Neural crest cell (in vitro differentiated cells): ENCODE measurements at places on chromosomes 4 and X. TPM values are rescaled to one million over a fixed set of nuclear protein-coding genes. Genes with fewer than 3 reads are reported as not detected.

GRCh38 chr4:40579983-40580382 lies 49.7 kb downstream of the RBM47 start:
- DNase-seq, result no peak

GRCh38 chr4:100162027-100162685 lies 28.1 kb downstream of the DDIT4L start:
- no peak for DNase-seq

DNA sequence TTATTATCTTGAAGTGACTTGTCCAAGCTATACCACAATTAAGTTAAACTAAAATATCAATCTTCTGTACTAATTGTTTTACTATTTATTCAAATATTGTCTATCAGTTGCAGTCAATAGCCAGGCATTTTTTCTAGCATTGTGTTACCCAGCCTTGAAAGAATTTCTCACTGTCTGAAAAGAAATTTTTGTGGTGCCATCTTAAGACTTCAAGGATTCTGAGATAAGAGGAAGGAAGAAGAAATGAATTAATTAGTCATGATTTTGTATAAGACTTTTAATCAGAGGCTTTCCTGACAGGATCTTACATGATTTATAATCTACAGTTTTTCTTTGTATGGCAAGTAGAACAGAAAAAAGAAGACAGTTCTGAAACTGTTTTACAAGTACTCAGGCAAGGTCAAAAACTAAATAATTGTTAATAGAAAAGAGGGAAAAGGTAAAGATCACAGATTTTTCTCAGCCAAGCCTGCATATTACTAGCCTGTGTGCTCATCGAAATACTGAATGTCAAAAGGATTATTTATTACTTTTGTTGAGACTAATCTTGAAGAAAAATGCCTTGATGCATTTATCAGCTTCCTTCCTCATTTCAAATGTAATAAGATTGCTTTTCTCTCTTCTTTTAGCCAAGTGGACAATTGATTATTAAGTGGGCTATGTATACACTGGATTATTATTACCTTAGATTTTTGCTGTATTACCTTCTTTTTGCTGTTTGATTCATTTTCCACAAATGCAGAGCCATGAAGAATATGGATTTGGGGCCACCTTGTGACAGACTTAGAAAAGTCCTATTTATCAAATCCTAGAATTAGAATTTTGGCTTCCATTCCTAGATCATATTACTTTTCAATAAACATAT lies 53.8 kb downstream of the CXCL1 start:
- no peak for DNase-seq

The EPHA5 gene
- total RNA-seq, result 0.05 and 0.07 TPM in 2 replicates

DNA sequence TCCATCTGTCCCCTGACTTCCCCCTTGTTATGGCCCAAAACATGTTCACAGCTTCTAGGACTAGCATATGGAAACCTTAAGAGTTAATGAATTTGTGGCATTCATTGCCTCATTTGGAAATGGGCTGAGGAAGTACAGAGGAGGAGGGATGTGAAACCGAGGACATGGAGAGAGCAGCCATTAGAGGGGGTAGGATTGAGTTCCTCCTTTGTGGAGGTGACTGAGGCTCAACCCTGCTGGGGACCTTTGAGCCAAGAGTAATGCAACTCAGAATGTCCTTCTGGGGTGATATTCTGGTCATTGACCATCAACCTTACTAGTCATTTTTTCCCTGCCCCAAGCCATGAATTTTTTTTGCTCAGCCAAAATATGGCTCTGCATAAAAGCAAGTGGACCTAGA lies 109.4 kb downstream of the ZNF518B start:
- DNase-seq, result no peak

DNA sequence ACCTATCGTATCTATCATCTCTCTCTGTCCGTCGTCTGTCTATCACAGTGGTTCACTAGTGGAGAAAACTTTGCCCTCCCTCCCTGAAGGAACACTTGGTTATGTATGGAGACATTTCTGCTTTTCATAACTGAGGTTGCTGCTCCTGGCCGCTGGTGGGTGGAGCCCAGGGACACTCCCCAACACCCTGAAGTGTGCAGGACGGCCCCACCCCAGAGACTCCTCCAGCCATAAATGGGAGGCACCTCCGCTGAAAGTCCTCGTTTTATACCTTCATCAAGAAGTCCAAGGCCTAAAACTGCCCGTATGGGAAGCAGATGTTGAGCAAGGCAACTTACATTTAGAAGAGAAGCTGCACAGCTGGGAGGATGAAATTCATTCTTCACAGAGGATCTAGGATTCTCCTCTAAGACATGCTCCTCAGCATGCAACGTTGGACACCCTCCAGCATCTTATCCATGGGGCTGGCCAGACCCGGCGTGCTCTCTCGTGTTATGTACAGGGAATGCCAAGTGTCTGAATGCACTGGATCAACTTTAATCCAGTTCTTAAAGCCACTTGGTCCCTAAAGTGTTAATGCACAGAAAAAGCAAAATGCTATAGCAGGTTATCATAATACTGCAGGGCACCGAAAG lies 43.5 kb downstream of the PRKX start:
- no peak for DNase-seq

GRCh38 chr4:56051029-56051709 lies 102.4 kb downstream of the CEP135 start:
- DNase-seq, result no peak

- no peak for DNase-seq
Observed at GRCh38 chr4:93313197-93313596, 515.4 kb upstream of the ATOH1 start.

- no peak for DNase-seq
Observed at GRCh38 chr4:144288011-144288903, 147.7 kb upstream of the GYPA start.

GRCh38 chrX:39729981-39730661 lies 367.6 kb downstream of the BCOR start:
- peak; percentile 48 for DNase-seq

The BST1 gene
- 0.75 and 1.1 TPM in 2 replicates for total RNA-seq

DNA sequence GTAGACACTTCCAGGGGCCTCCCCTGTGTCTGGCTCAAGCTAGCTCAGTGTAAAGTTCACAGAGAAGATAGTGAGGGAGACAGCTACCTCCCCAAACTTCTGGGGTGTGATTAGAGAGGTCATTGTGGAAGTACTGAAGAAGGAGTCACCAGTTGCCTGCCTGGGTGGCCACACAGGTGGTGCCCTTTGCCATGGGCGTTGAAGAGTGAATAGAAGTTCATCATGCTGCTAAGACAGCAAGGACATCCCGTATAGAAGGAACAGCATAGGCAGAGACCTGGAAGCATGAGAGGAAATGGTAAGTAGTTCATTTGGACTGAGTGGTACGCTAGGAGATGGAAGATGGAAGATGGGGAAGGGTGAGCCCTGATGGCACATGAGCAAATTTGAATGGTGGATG lies 110.1 kb downstream of the PJA1 start:
- no peak for DNase-seq

- DNase-seq, result no peak
Observed at GRCh38 chr4:152462695-152463094, 73.2 kb downstream of the FBXW7 start.

DNA sequence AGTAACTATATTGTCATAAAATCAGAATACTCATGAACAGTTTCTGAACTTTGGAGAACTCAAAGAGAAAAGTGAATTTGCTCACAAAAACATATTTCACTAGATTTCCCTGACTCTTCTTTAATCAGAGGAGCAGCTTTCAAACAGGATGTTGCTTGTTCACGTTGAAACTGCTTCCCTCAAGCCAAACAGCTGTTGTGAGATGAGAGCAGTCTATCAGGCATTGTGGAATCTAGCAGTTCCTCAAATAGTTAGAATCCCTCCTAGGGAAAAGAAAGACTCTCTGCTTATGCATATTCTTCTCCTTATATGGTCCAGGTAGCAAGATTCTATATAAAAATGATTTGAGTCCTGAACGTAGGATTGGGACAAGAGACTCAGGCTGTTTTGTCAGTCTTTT lies 1012.1 kb downstream of the FAM133A start:
- no peak for DNase-seq

The MAGEB6B gene
- not detected in 2 replicates for total RNA-seq

DNA sequence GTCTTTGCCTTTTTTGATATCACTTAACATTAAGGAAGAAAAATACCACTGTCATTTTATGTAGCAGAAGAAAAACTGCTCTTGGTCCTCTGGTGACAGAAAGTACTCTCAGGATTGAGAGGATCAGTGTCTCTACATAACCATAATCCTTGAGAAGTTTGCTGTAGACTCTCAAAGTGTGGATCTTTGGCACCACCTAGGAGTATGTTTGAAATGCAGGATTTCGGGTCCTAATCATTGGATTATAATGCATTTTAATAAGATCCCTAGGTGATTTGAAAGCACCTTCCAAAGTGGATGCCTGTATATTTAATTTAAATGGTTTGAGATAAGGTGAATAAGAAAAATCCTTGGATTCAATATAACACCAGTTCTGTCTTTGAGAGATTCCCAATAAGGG lies 23.2 kb downstream of the MOB1B start:
- DNase-seq, result no peak

DNA sequence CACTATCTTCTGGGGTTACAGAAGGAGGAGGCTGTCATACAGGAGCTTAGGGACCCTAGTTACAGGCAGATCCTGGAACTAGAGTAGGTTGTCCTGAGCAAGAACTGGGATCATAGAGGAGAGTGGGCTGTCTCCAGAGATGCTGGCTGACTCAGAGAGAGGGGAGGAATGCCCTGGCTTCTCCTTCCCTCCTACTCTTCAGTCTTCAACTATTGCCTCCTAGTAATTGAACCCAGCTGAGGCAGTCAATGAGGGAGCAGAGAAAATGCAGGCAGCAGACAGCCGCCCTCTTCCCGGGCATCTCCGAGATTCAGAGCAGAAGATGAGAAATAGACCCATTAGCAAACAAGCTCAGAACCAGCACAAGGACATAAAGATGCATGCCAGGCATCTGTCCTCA lies 118.3 kb upstream of the PDE5A start:
- DNase-seq, result no peak

GRCh38 chrX:16310326-16310725 lies 143.0 kb downstream of the MAGEB17 start:
- no peak for DNase-seq

GRCh38 chrX:94743478-94743877 lies 1069.5 kb downstream of the FAM133A start:
- no peak for DNase-seq

- no peak for DNase-seq
Observed at GRCh38 chr4:66653937-66654336, 891.4 kb downstream of the CENPC start.
